ENCODE measurements at places on chromosomes 4 and X. TPM values are rescaled to one million over a fixed set of nuclear protein-coding genes. Genes with fewer than 3 reads are reported as not detected.

The F11 gene
- total RNA-seq, result not detected

DNA sequence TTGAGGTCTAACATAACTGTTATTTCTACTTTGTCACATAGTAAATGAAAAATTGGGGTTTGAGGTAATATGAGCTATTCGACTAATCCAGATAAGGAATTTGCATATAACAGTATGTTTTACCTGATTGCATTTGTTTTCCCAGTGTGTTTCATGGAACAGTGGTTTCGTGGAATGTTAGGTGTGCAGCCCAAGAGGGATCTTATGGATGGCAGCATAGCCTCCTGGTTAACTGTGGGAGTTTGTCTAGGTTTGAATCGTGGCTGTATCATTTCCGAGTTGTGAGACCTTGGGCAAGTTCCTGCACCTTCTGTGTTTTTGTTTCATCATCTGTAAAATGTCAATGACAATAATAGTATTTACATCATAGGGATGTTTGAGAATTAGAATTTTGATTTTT lies 7.9 kb downstream of the BMPR1B start:
- DNase-seq, result no peak

DNA sequence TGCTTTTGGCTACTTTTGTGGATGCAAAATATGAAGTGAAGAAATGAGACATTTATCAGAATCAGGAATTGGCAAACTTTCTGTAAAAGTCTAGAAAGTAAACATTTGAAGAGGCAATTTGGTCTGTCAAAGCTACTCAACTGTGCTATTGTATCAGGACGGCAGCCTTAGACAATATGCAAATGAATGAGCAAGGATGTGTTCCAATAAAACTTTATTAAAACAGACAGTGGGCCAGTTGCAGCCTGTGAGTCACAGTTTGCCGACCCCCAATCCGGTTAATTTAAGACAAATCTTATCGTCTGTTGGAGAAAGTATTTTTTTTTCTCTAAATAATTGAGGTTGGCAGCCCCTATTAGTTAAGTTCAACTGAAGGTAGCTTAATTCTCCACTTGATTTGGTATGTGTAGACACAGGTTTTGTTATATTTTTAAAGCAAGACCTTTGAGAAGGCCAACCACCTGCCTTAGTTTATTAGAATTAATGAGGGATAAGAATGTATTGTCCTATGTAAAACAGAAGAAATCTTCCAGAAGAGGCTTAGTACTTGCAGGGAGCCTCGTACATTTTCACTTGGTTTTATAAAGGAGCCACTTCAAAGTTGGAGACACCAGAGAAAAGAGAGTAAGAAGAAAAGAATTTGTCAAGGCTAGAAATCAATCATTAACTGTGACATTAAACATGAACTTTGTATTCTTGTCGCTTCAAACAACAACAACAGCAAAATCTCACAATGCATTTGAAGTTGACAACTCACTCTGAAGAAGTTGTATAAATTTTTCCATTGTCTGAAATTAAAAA lies 81.6 kb upstream of the FAT1 start:
- no peak for DNase-seq

DNA sequence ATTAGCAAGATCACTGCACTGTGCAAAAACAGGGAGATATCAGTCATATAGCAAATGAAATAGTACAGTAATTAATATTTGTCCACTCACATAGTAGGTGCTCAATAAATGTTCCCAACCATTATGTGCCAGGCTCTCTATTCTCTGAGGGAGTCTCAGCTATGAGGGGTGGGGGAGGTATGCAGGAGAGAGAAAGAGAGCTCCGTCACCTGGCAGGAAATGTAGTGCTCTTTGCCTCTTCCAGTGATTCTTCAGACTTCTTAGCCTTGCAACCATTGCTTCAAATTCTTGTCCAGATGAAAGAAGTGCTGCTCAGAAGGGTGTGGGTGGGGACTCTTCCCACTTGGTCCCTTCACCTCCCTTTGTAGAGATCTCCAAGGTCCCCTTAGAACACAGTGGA lies 84.5 kb upstream of the SPRY1 start:
- no peak for DNase-seq

- no peak for DNase-seq
Observed at GRCh38 chr4:87011340-87012034, 76.7 kb downstream of the AFF1 start.

DNA sequence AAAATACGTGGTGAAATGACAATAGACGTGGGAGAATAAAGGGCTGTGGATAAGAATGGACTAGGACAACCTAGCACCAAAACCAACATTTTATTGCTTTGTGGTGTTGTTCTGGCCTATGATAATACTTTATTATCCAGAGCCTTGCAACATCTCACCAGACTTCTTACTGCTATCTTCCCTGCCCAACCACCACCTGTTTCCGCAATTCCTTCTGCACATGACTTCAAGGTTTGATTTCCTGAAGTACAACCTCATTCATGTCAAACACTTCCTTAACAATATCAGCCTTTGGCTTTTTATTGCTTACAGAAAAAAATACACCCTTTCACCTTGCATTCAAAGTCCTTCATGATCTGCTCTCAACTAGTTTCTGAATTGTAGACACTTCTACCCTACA lies 84.8 kb downstream of the RTL3 start:
- DNase-seq, result no peak

The SNCA gene
- 8.4 TPM for total RNA-seq

The SORCS2 gene
- 1.6 TPM for total RNA-seq

GRCh38 chr4:102399021-102399420 lies 53.7 kb upstream of the SLC39A8 start:
- no peak for DNase-seq

The BRS3 gene
- total RNA-seq, result not detected

The PNMA5 gene
- not detected for total RNA-seq

DNA sequence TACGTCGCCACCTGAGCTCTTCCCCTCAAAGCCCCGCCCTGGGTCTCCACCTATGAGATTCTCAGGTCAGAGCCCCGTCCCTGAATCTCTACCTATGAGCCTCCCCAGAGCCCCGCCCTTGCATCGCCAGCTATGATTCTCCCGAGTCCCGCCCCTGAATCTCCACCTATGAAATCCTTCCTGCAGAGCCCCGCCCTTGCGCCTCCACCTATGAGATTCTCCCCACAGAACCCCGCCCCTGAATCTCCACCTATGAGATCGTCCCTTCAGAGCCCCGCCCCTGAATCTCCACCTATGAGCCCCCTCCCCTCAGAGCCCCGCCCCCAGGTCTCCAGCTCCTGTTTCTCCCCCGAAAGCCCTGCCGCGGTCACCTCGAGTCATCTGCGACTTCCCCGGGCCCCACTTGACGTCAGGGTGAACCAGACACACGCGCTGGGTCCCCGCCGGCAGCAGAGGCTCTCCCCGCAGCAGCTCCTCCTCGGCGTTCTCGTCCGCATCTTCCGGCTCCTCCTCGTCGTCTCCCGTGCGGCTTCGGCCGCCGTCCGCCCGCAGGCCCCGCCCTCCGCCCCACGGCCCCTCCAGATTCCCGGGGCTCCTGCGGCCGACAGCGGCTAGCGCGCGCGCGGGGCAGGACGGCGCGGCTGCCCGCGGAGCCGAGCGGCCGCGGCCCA lies 393 bp downstream of the GTPBP6 start:
- DNase-seq, result peak; percentile 99

DNA sequence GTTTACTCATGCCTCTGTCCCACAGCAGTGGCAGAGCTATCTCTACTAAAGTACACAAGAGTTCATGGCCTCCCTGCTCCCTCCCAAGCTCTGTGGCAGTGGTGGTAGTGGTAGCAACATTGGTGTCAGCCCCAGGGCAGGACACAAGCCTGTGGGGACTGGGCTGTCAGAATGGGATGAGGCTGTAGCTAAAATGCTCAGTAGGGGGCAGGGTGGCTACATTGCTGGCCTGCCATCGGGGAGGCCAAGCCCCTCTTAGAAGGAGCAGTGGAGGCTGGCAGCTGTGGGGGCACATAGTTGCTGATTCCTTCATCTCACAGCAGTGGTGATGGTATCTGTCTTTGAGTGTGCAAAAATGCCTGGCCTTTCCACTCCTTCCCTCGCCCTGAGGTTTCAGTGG lies 461.7 kb downstream of the PCDH18 start:
- no peak for DNase-seq

The ADRA2C gene
- 11.7 TPM for total RNA-seq

- DNase-seq, result peak; percentile 5
Observed at GRCh38 chr4:7170012-7170411, 22.3 kb upstream of the SORCS2 start.

The VCX2 gene
- total RNA-seq, result not detected

The L1CAM gene
- total RNA-seq, result 12.8 TPM

GRCh38 chr4:141560056-141560455 lies 76.3 kb upstream of the IL15 start:
- DNase-seq, result no peak

DNA sequence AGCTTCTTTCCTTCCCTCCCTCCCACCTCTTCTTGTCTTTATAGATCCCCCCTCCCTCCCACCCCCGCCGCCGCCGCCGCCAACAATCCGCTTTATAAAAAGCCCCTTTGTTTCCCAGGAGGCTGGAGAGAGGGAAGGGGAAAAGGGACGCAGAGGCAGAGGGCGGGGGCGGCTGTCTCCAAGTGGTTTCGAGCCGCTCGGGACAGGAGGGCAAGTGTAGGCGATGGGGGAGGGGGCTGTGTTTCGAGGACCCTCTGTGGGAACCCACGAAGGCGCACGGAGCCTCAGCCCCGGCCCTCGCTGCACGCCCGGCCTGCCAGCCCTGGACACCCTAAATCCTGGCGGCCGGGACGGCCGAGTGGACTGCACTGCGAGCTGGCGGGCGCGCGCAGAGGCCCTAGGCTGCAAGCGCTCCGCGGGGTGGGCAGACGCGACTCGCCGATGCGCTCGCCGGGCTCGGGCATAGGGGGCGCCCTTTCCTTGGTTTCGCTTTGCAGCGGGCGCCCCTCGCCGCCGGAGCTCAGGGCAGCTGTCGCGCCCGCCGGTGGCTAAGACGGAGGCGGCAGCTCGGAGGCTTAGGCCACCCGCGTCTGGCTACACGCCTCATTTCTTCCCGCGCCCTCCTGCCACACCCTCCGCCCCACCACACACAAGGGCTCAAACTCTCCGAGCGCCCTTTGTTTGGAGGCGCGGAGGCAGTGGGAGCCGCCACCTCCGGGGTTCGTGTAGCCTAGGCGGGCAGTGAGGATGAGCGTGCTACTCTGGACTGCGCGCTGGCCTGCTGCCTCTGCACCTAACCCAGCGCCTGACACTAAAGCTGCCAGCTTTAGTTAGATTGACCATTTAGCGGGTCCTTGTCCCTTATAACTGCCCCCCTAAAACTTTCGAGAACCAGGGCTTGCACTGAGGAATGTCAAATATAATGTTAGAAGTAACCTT lies 2.2 kb downstream of the MAMLD1 start:
- no peak for DNase-seq

- DNase-seq, result no peak
Observed at GRCh38 chr4:81049330-81049729, 18.8 kb downstream of the BMP3 start.

The ETDB gene
- total RNA-seq, result not detected

- DNase-seq, result no peak
Observed at GRCh38 chrX:83509254-83509801, 1.2 kb downstream of the POU3F4 start.

The BRCC3 gene
- 32.3 TPM for total RNA-seq

The GPR143 gene
- 4.6 TPM for total RNA-seq

- DNase-seq, result no peak
Observed at GRCh38 chrX:134753718-134754008, 95.4 kb upstream of the PLAC1 start.

The EPGN gene
- not detected for total RNA-seq

GRCh38 chr4:103136671-103137445 lies 37.2 kb upstream of the BDH2 start:
- DNase-seq, result no peak

DNA sequence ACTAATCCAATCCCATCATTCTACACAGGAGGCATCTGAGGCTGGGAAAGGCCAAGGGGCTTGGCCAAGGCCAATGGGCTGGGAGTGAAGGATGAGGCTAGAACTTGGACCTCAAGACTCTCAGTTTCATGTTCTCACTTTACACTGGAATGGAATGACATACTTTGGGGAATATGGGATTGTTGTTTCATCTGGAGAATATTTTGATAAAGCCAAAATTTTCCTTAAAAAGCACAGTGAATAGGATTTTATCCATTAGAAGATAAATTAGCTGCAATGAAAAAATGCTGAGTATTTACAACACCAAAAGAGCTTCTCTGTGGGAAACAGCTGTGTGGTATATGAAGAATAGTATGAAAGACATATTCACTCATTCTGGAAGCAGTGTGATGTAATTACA lies 29.3 kb downstream of the SMIM20 start:
- DNase-seq, result no peak

The P2RY4 gene
- total RNA-seq, result 0.18 TPM

DNA sequence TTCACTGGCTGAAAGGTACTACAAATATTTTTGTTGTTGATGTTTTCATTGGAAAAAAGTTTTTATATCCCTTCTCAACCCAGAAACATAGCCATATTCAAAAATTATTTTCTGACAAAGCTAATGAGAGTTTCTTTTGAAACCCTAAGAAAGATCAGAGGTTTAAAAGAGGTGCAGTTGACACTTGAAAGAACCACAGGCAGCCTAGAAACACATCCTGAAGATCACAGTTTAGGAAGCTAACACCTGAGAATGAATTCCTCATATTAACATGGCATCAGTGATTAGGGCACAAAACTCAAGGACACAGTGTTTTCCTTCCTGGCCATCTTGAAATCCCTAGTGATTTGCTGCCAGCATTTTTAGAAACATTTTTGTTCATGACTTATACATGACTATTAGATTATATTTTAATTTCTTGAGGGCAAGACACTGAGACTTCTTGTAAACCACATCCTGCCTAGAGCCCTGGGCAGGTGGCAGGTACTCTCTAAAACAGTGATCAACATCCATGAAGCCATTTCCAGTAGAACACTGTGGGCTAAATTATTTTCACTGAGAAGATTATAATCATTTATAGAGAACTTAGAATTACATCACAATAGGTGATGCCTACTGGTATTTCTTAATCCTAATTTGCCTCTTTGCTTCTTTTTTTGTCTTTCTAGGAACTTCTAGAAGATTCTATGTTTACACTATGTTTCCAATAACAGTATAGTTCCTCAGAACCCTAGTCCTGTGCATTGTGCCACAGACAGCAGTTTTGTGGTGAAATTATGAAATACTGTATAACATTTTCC lies 80.0 kb downstream of the ARSJ start:
- DNase-seq, result no peak

DNA sequence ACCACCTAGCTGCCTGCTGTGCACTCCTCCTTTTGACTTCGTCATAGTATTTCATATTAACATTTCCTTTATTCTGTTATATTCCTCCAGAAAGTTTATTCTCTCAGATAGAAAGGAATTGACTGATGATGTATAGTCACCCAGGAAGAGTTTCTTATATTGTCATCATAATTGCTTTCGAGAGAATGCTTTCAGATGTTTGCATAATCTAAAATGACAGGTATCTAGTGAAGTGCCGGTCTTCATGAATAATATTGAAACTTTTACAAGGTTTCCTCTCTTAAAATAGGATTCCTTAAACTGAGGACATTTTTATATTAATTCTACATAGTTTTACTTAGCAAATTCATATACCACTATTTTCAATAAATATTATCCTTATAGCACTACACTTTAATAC lies 10.1 kb downstream of the SEC24D start:
- DNase-seq, result no peak
